Tibial nerve (tissue), 4 donors: ENCODE measurements at places on chromosomes 6 and 20.
A peak's percentile ranks its signal among the peaks of the same experiment; 100 is the strongest.

GRCh38 chr6:80196906-80197305 lies 90.4 kb downstream of the BCKDHB start:
- no peak for DNase-seq

DNA sequence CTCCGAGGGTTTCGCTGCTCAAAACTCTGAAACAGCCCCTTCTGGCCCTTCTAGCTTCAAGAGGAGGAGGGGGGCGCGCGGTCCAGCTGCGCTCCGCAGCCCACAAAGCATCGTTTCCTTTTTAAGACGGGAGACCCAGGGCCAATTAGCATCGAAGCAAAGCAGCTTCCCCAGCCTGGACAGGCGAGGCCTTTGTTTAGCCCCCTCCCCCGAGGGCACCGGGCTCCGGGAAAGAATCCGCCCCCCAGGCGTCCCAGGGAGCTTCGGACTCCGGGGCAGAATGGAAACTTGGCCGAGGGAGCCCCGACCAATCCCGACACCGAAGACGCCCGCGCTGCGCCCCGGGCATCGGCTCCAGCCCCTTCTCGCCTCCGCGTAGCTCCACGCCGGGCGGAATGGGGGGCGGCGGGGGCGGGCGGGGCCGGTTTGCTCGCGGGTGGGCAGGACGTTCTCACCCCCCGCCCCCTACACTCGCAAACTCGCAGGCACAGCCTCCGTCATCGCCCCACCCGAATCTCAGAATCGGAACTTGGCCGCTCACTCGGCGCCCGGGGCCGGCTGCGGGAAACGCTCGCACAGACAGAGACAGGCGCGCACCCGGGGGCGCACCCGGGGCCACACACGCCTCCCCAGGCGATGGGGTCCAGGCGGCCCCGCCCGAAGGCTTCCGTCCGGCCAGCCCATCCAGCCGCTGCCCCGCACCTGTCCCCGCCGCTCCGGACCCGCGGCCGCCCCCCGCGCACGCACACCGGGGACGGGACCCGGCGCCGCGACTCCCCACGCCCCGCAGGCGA lies 628 bp downstream of the NKAIN4 start:
- DNase-seq, result no peak

DNA sequence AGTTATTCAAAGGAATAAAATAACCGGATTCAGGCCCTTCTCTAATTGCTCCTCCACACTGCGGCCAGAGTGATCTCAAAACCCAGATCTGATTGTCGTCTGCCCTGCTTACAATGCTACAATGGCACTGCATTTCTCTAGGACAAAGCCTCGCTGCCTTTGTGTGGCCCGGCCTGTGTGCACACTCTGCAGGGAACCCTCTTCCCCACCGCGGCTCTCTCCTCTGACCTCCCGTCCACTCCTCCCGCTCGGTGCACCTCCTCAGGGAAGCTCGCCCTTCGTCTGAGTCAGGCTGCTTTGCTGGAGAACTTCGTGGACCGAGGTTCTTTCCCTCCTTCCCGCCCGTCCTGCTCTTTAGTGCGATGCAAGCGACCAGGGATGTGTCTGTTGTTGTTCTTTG lies 101.6 kb upstream of the SNX9 start:
- DNase-seq, result no peak

- no peak for DNase-seq
Observed at GRCh38 chr6:79557673-79558467, 20.6 kb upstream of the LCA5 start.

GRCh38 chr20:61331543-61331942 lies 79.5 kb downstream of the CDH4 start:
- no peak for DNase-seq

GRCh38 chr6:144543006-144543871 lies 258.1 kb downstream of the UTRN start:
- no peak for DNase-seq

DNA sequence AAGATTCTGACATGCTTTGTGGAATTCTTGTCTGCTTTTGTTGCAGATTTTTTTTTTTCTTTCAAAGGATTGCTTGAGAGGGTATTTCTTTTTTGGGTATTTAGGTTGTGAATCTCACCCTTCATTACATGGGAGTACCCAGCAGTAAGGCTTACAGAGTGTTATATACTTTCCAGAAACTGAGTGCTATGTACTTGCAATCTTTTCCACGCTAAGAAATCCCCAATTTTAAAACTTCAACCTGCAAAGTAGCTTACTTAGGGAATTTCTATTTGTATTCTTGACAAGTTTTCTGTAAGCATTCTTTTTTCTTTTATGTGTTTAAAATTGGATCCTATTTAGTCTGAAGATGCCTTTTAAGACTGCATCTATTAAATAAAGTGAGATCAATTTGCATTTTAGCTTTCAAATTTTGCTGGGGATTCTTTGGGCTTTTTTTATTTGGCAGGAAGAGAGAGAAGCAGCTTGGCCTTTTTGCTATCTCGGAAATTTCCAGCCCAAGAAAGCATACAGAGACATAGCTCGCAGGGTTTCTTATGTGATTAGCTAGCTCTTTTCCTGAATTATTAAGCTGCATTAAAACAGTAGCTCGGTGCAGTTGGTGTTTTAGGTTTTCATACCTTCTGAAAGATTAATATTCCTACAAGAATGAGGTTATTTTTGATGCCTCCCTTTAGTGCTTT lies 42.6 kb downstream of the KCNS1 start:
- no peak for DNase-seq

GRCh38 chr6:29769336-29769735 lies 46.1 kb downstream of the HLA-F start:
- no peak for DNase-seq

DNA sequence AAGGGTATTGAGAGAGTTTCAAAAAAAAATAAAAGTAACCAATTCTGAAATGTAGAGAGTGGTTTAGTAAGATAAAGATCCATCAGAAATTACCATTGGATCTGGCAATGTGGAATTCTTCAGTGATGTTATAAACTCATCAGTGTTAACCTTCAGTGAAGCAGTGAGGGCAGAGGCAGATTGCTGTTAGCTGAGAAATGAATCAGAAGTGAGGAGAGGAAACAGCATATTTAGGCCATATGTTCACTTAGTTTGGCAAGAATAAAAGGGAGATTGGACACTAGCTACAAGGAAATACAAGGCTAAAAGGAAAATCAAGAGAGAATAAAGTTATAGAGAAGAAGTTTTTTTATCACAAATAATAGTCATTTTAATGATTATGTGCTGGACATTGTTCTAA lies 9.6 kb downstream of the KCNQ5 start:
- DNase-seq, result no peak

DNA sequence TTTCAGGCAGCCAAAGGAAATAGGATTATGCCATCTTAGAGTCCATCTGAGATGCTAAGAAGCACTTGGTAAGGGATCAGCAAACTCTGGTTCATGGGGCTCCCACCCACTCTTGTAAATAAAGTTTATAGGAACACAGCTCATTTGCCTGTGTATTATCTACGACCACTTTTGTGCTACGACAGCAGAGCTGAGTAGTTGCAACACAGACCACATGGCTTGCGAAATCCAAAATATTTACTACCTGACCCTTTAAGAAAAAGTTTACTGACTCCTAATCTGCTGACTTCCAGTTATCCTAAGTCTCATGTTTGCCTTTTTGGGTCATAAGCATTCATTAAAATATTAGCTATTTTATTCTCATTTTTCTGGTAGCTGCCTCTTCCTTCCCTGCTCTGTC lies 859.0 kb downstream of the QKI start:
- no peak for DNase-seq

DNA sequence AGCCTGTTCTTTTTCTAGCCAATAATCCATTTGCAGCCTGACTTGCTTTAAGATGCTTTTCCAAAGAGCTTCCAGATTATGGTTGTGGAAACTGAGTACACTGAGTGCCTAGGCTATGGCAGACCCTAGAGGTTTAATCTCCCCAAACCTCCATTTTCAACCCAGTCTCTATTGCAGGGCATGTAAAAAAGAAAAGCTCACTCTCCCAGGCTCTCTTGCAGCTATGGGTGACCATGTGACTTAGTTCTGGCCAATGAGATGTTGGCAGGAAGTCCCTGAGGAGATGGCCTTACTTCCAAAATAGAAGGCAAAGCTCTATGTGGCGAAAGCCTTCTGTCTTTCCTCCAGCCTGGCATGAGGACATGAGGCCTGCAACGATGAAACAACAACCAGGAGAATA lies 3.8 kb downstream of the PDRG1 start:
- DNase-seq, result no peak

- peak; percentile 87 for DNase-seq
Observed at GRCh38 chr20:41173161-41173721, 35.9 kb downstream of the PLCG1 start.

GRCh38 chr20:5859608-5860007 lies 90.7 kb downstream of the TRMT6 start:
- no peak for DNase-seq

GRCh38 chr6:157235600-157236039 lies 87.7 kb downstream of the TMEM242 start:
- DNase-seq, result peak; percentile 50

DNA sequence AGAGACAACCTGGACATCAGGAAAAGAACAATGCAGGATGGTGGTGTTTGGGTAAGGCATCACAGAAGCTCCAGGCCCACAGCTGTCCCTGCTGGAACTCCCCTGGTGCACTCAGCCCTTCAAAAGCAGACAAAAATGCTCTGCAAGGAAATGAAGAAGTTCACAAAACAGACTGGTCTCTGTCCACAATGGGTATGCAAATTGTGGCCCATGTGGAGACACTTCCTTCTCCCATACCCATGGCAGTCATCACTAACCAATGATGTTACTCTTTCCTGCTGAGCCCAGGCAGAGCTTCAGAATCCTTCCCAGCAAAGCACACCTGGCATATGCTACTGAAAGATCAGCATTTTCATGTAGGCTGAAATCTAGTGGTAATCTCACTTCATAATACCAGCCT lies 42.6 kb upstream of the PXDC1 start:
- no peak for DNase-seq

- DNase-seq, result no peak
Observed at GRCh38 chr20:45883100-45883469, 2.1 kb downstream of the ZSWIM1 start.

DNA sequence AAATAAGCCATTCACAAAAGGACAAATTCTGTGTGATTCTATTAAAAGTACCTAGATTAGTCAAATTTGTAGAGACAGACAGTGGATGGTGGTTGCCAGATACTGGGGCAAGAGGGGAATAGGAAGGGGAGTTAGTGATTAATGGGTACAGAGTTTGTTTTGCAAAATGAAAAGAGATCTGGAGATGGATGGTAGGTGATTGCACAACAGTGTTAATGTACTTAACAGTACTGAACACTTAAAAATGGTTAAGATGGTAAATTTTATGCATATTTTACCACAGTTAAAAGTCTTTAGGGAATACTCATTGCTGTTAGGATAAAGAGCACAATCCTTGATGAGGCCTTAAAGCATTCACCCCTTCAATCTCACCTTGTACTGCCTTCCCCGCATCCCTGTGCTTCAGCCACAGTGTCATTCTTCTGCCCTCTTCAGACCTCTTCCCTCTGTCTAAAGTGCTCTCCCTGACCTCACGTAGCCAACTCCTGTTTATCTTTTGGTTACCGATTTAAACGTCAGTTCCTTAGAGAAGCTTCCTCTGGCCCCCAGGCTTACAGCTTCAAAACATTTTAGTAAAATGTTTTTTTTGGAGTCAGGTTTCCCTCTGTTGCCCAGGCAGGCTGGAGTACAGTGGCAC lies 11.8 kb downstream of the PSMF1 start:
- no peak for DNase-seq

- DNase-seq, result no peak
Observed at GRCh38 chr6:45806172-45806571, 209.5 kb downstream of the CLIC5 start.

GRCh38 chr6:131058236-131058635 lies 4.8 kb downstream of the EPB41L2 start:
- DNase-seq, result no peak

DNA sequence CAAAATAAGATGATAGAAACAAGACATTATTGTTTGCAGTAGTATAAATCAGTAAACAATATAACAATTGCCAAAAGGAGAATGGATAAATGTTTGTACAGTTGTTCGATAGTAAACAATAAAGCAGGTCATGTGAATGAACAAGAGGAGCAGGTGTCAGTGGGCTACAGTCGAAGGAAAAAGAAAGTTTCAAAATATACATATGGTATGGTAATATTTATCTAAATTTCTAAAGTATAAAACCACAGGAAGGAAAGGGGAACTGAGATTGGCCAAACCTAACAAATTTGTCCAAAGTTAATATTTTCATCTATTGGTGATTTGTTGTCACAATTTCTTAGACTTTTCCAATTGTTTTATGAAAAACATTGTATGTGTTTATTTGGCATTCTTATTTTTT lies 110.9 kb downstream of the SH3BGRL2 start:
- DNase-seq, result no peak

DNA sequence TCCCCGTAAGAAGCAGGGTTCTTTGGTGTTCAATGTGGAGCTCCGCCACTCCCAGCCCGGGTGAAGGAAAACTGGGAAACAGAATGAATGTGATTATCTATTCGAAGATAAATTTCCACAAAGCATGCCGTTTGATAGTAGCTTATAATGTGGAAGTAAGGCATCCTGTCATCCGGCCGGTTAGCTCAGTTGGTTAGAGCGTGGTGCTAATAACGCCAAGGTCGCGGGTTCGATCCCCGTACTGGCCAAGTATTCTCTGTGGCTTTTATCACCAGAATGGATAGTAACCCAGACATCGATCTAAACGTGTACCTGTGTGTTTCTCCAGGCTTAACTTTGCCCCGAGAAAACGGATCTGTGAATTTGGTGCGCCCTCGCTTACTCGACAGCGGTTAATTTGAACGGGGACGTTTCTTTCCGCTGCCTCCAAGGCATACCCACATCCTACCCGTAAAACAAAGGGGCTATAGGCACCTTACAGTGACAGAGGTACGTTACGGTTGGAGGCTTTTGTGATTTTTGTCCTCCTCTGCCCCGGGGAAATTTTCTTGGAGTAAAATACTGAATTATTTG lies 215.2 kb upstream of the ZNF184 start:
- DNase-seq, result peak; percentile 83

DNA sequence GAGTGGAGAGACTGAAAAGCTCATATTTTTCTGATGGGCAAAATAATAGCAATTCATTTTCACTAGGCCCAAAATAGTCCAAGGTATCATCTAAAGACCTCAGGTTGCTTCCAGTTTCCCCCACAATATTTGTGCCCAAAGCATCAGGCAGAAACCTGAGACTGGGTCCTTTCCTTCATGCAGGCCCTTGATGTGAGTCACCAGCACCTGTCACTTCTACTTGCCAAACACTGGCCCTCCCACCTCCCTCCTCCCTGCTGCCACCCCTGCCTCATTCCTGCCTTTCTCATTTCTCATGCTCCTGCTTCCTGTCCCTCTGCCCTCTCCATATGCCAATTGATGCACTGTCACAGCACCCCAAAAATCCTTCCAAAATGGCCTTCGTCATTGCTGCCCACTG lies 230.4 kb upstream of the CST7 start:
- no peak for DNase-seq

- DNase-seq, result no peak
Observed at GRCh38 chr20:24493661-24494459, 24.4 kb downstream of the SYNDIG1 start.

GRCh38 chr20:12056839-12057238 lies 139.1 kb downstream of the BTBD3 start:
- DNase-seq, result no peak

GRCh38 chr20:4225745-4226144 lies 210.4 kb upstream of the RNF24 start:
- no peak for DNase-seq
